Stimulated activated CD4-positive, alpha-beta T cell treated with anti-CD3 and anti-CD28 coated beads, Interleukin-1b, Interleukin-23, amount 100 ng/mL, for 48 hours (primary cell): ENCODE measurements at places on chromosomes 5 and 9.

- DNase-seq: no peak
These were observed 197.5 kb downstream of the MAPKAP1 start for GRCh38 chr9:125509476-125509875.

GRCh38 chr9:69582544-69583297 is 89.5 kb downstream of the APBA1 start:
- no peak for DNase-seq

- no peak for DNase-seq
These were observed 112.3 kb upstream of the ANKH start for GRCh38 chr5:14983666-14984441.

- no peak for DNase-seq
These were observed 118.0 kb upstream of the OTULINL start for GRCh38 chr5:14463629-14464028.

GRCh38 chr5:11588803-11589202 is 315.4 kb downstream of the CTNND2 start:
- DNase-seq: no peak

GRCh38 chr5:62780888-62781287 is 202.3 kb downstream of the LRRC70 start:
- DNase-seq: no peak

DNA sequence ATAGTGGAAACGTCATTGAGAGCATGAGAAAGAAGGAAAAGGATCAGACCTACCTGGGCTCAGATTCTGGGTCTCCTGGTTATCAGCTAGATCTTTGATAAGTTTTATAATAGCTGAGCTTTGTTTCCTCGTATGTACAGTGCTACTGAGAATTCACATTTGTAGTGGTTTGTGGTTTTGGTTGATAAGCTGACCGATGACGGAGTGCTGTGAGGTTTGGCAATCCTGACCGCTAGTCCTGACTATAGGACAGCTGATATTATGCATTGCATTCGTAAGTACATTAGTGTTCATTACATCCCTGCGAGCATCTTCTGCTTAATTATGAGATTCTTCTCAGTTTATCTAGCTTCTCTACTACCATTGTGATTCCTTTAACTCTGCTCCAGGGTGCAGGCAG is 190.7 kb upstream of the SLC27A6 start:
- no peak for DNase-seq
